ENCODE measurements at places on chromosomes 4 and X.

DNA sequence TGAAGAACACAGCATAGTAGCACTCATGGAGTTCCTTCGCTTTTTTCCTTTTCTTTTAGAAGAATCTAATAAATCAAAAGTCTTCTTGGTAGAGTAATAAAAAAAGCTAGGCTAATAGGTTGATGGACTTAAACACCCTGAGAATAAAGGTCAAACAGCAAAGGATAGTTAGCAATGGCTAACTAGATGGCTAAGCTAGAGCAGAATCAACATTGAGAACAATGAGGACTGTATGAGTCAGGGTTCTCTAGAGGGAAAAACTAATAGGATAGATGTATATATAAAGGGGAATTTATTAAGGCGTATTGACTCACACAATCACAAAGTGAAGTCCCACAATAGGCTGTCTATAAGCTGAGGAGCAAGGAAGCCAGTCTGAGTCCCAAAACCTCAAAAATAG lies 550.9 kb downstream of the GLUD2 start:
- DNase-seq: no peak

- DNase-seq: no peak
Observed at GRCh38 chr4:24364249-24364648, 220.1 kb downstream of the DHX15 start.

DNA sequence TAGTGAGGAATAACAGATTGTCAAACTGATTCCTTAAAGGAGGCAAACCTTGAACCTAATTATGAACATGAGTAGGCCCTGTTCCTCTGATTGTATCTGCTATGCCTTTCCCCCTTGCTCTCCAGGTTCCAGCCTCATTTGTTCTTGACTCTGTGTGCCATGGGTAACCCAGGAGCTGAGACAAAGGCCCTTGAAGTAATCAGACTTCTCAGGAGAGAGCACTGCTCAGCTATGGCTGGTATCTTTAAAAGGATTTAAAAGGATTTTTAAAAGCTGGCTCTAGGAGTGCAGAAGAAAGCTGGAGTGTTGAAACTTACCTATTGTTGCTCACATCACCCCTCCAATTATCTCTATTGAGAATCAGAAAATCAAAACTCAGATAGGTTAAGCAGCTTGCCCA lies 1565.5 kb upstream of the AGA start:
- DNase-seq: no peak

- no peak for DNase-seq
Observed at GRCh38 chrX:108735679-108736508, 469 bp downstream of the IRS4 start.

- no peak for DNase-seq
Observed at GRCh38 chrX:37995428-37995827, 10.9 kb upstream of the SYTL5 start.

DNA sequence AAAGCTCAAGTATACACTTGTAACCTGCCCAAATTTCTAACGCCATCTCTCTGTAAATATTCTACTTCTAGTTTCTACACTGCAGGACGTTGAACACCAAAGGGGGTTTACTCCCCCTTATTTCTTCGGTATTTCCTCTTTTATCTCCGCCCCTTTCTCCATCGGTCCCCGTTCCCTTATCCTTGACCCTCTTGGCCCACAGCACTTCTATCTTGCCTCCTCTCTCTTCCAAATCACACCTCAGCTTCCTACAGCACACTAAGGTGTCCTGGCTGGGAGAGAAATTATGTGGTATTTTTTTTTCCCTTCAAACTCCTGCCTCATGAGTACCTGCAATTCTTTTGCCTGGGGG lies 715 bp downstream of the ZMAT1 start:
- no peak for DNase-seq

DNA sequence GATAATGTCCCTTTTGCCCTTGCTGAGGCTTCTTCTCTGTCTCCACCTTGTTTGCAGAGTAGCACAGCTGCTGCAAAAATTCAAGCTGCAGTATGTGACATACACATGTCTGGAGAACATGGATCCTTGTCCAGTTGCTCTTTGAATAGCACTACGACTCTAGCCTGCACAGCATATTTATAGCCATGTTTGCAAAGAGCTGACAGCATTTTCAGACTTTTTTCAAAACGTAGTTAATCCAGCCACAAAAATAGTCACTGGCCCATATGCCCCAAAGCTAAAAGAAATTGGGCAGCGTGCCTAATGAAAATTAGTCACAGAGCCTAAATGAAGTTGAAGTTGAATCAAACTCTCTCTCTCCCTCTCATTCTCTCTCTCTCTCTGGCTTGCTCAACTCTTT lies 17.5 kb downstream of the SLC16A2 start:
- no peak for DNase-seq

DNA sequence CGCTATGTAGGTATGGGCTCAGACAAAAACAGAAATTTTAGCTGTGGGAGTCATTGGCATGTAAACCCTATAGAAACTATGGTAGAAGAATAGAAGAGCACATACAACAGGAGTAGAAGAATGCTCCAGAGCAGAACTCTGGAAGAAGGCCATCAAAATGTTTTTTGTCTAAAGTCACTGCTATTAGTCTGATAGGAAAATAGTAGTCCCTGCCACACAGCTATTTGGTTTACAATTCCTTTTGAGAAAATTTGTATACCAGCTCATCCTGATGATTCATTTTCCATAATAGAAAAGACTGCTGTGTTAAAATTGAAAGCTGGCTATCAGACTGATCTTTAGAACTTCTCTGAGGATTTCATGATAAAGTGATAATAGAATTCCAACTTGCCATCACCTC lies 32.8 kb upstream of the ADAD1 start:
- DNase-seq: no peak

- DNase-seq: no peak
Observed at GRCh38 chr4:169957785-169958184, 68.4 kb downstream of the MFAP3L start.

DNA sequence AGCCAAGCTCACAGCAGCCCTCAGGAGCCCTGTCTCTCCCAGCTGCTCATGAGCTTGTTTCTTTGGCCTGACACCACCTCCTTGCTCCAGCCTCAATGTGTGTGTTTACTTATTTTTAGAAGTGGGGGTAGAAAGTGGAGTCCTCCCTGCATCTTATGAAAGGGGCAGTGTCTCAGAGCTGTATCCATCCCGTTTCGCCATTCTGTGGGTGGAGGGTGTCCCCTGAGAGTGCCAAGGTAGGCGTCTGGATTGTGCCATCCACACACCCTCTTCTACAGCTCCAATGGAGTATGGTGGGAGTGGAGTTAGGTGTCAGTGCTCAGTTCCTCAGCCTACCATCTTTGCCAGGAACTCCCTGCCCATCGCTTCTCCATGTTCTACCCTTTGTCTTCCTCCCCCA lies 8.3 kb downstream of the SPON2 start:
- no peak for DNase-seq

DNA sequence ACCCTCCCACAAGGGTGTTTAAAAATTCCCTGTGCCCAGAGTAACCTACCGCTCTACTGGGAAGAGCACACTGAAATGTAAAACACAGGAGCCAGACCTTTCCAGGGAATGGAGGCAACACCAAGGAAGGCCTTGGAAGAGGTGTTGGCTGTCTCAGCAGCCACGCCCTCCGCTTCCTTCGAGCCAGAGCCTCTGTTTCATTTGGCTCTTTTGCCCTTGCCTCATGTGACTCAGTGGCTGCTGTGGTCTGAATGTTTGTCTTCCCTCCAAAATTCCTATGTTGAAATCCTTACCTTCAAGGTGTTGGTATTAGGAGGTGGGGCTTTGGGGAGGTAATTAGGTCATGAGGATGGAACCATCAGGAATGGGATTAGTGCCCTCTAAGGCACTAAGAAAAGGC lies 11.3 kb downstream of the SCD5 start:
- no peak for DNase-seq

DNA sequence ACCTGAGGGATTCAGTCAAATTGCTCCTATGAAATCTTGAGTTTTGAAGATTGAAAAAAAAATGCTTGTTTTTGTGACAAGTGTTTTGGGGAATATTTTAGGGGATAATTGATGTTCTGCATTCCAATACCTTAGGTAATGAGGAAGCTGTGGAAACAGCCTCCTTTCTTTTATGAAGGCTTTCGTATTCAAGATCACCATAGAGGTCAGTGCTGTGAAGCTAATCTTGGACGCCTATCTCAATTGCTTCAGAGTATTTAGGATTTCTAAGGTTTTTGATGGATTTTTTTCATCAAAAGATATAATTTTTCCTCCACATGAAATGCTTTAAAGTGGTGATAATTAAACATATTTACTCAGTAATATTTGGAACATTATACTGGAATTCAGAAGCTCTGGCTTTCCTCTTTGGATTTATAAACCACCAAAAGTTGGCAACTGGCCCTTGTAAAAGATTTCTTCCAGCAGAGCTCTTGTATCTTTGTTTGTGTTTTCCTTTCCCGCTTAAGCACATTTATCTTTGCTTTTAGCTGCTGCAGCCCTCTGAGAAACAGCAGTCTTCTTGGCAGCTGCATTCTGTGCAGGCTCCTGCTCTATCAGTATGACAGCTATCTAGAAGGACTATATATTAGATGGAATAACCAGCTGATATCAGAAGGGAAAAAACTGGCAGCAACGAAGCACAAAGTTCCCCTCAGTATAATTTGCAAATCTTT lies 63.7 kb downstream of the HMGB2 start:
- no peak for DNase-seq

GRCh38 chr4:119264743-119265142 lies 52.2 kb downstream of the USP53 start:
- no peak for DNase-seq

DNA sequence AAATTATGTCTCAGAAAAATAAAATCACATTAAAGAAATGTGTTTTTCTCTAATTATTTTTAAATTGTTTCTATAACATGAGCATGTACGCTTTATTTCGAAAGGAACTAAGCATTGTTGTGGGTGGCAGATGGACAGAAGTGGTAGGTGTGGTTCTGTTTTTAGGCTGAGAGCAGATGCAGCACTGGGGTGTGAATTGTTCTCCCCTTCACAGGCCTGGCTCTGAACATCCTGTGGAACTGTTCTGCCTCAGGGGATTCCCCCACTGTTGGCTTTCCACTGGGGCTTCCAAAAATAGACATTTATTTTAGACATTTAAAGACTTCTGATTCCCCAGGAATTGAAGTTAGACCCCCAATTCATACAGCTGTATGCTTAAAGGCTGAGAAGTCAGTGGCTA lies 41.9 kb upstream of the PDHA2 start:
- DNase-seq: no peak

DNA sequence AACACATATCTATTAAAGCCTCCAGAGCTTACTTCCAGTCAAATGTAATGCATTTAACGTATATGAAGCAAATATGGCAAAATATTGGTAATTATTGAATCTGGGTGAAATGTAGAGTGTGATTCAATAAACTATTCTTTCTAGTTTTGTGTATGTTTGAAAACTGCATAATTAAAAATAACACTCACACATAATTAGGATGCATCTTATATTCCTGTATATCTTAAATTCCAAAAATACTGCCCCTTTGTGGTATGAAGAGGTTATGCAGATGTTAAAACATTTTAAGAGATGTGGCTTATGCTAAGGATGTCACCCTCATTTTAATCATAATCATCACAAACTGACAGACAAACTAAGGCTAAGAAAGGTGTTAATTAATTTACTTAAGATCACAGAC lies 182.9 kb downstream of the COX18 start:
- DNase-seq: no peak

- DNase-seq: no peak
Observed at GRCh38 chr4:7459471-7459870, 24.7 kb upstream of the PSAPL1 start.

DNA sequence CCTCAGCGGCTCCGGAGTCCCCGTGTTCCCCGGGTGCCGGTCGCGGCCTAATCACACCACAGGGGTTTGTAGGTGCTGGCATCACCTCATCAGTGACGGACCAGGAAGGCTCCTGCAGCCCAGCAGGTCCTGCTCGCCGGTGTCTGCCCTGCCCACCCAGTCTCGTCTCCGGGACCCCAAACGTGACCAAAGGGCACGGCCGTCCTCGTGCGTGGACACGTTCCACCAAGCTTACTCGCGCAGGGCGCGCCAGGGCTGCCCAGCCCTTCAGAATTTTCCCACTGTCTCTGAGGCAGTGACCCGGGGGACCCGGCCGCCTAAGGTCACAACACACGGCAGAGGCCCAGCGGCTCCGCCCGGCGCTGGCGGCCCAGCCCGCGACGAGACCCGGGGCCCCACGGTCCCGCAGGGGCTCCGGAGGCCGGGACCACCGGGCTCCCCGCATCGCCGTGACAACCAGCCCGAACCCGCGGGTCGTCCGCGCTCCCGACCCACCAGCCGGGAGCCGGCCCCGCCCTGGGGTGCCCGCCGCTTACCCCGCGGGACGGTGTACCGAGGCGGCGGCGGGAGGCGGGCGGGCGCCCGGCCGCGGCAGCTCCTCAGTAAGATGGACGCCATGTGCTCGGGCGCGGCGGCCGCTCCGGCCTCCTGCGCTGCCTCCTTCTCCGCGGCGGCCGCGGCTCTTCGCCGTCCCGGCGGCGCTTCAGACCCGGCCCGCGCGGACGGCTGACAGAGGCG lies 454 bp downstream of the LETM1 start:
- DNase-seq: no peak

GRCh38 chr4:68299492-68300457 lies 50.1 kb downstream of the YTHDC1 start:
- no peak for DNase-seq

DNA sequence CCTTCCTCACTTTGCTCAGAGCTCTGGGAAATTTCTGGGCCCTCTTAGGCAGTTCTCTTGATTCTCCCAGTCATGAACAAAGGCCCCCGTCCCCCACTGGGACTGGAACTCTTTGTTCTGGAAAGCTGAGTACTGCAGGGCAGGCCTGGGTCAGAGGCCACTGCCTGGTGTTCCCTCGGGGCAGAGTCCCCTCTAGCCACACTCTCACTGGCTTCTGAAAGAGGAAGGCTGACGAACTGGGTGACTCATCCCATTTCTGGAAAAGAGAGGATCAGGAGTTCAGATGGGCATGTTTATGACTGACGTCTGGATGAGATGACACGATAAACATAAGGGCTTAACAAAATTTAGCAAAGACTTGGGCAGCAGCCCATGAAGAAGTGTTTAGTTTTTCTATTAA lies 47.7 kb downstream of the DDX3X start:
- no peak for DNase-seq

DNA sequence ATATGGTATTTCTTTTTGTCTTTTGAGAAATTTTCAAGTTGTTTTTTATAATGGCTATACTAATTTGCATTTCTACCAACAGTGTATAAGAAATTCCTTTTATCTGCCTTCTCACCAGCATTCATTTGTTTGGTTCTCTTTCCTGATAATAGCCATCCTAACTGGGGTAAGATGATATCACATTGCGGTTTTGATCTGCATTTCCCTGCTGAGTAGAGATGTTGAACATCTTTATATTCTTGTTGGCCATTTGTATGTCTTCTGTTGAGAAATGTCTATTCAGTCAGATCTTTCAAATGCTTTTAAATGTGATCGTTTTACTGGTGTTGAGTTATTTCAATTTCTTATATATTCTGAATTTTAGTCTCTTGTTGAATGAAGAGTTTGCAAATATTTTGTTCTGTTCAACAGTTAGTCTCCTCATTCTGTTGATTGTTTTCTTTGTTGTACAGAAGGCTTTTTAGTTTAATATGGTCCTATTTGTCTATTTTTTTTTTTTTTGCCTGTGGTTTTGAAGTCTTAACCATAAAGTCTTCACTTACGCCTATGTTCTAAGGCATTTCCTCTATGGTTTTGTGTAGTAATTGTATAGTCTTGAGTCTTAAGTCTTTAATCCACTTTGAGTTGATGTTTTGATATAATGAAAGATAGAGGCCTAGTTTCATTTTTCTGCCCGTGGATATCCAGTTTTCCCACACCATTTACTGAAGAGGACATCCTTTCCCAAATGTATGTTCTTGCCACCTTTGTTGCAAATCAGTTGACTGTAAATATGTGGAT lies 1566.9 kb downstream of the STIM2 start:
- DNase-seq: no peak

Data from NK-92 treated with Interleukin-12 subunit alpha and Interleukin-12 subunit beta, amount 100 ng/mL, for 24 hours (cell line).